ENCODE measurements at places on chromosomes 1 and 21.

DNA sequence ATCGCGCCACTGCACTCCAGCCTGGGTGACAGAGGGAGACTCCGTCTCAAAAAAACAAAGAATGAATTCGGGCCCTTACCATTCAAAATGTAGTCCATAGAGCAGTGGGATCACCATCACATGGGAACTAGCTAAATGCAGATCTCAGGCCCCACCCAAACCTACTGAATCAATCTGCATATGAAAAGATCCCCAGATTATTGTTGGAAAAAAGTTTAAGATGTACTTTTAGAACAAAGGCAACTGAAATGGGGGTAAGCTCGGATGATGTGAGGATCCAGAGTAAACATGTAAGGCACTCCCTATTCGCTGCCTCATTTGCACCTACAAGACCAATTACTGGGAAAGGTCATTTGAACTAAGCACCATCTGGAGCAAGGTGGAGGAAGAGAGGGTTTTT, 803 bp upstream of the FLAD1 start:
- no peak for DNase-seq

GRCh38 chr1:23403735-23404486, 20.6 kb downstream of the TCEA3 start:
- DNase-seq, result peak; percentile 80

DNA sequence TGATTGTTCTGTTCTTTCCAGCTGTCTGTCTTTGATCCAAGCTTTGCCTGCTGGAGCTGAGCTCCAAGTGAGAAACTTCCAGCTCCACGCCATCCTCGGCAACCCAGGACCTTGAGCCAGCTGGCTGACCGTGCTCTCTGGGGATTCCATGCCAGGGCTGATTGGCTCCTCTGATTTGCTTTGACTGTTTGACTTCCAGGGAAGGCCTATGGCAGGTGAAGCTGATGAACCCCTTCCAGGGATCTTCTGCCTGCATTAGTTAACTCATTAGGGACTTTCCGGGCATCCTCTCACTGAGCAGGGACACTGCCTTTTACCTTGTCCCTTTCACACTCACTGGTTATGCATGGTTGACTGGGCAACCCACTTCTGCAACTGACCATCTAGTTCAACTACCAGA, 406.1 kb downstream of the RPS6KC1 start:
- DNase-seq, result no peak

DNA sequence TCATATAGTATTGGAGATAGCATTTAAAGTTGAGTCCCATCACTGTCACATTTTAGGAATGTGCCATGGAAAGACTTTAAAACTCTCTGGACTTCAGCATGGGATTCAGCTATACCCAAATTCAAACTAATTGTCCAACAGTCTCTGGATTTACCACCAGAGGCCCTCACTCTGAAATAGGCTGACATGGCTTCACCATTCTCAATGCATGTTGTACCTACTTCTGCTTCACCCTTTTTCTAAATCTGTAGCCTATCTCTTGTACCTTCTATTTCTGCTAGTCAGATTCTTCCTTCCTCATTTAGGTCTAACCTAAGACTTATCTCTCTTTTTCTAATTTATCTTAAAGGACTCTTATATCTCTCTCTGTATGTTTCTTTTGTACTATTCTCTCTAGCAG, 512.7 kb upstream of the ZRANB2 start:
- no peak for DNase-seq

DNA sequence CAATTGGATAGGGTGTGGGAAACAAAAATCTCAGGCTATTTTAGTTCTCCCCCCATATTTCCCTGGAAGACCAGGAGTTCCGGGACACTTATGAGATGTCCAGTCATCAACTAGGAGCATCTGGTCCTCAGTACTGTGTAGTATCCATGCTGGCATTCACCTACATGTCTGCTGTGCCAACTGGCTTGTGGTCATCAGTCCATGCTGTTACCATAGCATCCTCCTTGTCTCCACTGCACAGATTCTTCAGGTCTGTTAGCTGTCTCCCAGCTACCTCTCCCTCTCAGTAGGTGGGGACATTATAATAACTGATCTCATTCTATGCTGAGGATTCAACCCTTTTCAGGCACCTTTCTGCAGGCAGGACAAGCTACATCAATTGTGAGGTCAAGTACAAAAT, 302.9 kb downstream of the BARHL2 start:
- no peak for DNase-seq

DNA sequence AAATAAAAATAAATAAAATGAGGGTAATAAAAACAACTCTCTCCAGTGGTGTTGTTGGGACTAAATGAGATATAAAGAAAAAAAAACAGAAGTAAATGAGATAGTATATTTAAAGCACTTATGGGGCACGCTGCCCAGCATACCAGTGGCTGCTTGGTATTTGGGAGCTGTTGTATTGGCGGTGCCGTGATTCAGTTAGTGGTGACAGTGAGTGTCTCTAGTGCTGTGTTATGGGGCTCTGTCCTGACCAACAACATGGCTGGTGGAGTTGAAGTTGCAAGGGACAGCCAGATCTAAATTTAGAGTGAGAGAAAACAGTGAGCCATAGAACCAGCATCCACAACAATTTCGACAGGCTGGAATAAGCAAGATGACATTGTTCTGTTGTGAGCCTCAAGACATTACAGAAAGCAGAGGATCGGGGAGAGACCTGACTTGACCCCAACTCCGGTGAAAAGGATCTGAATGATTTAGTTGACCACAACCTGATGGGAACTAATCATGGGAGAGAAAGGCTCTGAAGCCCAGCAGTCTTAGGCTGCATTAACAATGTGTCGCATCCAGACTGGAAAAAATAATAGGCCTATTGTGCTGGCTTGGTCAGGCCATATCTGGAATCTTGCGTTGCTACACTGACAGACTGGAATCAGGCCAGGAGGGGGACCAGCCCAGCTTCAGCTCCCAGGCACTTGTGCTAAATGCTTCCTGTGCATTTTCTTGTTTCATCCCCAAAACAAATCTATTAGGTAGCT, 2.4 kb upstream of the MFSD2A start:
- no peak for DNase-seq

- DNase-seq, result no peak
Observed at GRCh38 chr1:100769906-100770646, 50.5 kb downstream of the VCAM1 start.

GRCh38 chr1:8251635-8252034, 66.3 kb upstream of the SLC45A1 start:
- no peak for DNase-seq

DNA sequence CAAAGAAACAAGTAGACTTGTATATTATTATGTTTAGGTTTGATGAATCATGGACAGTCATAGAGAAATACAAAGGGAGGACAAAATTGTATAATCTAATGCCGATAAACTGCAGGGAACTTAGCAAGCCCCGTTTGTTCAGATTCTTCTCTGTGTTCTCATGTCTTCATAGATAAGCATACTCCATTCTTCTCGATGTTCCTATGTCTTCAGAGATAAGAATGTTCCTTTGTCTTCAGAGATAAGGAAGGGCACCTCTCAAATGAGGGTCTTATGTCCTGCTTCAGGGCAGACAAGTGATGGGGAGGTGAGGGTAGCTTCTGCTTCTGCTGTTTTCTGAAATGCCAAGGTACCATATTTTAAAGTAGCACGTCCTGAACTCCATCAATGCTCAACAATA, 19.7 kb upstream of the TADA1 start:
- no peak for DNase-seq

Data from activated T-cell treated with anti-CD3 and anti-CD28 coated beads for 1 hour (primary cell).